Stimulated activated CD8-positive, alpha-beta memory T cell treated with anti-CD3 and anti-CD28 coated beads, Interleukin-4, amount 100 ng/mL, for 4 hours (primary cell): ENCODE measurements at places on chromosomes 3 and 15.

DNA sequence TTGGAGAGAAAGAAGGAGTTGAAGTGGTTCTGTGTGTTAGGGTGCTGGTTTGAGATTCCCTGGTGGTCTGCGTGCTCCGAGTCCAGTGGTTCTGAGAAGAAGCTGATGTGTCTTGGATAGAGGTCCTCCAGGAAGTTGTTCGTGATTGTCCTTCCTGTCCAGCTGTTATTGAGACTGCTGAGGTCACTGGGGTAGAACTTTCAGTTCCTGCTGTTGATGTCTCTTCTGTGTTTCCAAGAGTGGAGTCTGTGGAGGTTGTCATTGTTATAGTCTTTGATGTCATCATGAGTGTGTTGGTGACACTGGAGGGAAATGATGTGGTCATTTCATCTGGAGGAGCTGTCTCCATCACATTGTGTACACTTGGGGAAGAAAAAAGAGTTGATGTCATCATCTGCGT, 20.8 kb downstream of the MUC4 start:
- no peak for DNase-seq

DNA sequence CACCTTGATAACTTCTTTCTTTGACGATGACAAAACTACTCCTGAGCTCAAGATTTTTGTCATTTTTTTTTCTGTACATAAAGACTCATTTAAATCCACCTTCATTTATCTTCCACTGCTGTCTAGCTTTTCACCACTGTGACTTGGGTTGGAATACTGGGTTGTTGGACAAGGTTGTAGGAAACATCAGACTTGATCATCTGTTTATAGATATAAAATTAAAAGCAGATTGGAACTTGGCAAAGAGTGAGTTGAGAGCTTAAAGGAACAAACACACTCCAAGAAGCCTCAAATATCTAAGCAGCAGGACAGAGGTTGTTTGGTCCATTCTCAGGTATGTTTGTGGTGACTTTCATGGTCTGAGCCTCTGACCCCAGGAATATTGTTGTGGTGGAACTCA, 141.7 kb upstream of the NDN start:
- DNase-seq = no peak

DNA sequence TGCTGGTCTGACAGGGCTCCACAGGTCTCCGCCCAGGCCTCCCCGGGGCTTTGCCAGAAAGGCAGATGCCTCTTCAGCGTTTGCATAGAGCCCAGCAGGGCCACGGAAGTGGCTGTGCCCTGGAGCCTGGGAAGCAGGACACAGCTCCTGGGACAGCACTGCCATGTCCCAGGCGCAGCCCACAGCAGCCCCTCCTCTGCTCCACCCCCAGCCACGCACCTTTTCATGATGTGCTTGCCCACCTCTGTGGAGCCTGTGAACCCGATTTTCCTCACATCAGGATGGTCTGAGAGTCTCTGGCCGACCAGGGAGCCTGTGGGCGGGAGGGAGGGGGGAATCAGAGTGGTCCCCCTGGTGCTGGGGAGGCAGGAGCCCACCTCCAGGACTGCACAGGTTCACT, 33.9 kb upstream of the SLC41A3 start:
- DNase-seq = no peak

DNA sequence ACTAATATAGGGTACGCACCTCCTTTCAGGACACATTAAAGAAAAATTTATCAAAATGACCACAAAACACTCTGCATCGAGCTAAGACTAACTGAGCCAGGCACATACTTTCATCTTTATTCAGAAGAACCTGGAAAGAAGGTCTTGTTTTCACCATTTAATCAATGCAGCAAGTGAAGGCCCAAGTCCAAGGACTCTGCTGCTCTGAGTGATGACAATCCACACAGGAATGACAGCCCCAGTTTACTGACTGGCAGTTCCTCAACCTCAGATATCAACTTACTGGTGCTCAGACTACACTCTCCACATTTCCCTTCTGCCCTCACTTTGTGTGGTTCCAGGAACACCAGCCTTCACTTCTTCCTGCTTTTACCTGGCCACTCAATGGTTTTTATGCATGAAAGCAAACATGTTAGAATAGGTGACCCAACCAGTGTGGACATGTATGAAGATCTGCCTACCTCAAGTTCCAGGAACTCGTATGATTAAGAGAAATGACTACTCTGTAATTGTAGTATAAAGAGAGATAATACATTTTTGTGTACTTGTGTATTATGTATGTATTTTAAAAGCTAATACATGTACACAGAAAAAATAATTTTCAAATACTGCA, 29.1 kb upstream of the RASA2 start:
- no peak for DNase-seq

DNA sequence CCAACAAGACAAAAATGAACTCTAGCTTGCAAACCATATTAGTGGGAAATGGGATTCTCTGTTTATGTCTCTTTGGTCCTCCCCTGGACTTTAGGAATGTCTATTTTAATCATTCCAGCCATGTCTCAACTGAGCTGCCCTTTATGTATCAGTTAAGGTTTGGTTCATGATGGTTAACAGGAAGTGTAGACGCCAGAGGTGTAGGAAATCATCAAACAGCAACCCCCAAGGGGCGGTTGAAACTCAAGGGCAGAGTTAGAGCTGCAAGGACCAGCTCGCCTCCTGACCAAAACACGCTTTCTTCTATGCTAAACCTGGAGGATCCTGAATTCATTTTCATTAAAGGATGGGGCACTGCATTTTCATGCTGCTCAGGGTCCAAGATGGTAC, 53.7 kb upstream of the HEG1 start:
- no peak for DNase-seq

DNA sequence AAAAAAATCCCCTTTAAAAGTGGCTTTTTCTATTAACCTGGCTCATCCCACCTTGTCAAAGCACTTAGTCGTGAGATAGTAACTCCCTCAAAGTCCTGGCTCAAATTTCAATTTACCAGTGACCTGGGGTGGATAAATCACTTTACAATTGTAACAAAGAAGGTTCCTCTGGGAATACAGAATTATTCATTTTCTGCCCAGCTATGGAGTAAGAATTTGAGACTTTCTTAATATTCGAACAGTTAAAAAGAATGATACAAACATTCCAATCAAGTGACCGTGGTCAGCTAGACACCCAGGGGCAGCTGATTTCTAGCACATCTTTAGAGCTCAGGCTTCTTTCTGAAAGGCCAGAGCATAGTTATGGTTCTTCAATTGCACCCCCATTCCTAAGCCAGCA, 291.0 kb upstream of the TGFBR2 start:
- no peak for DNase-seq

- DNase-seq = no peak
Measured at GRCh38 chr15:66224946-66225345, 28.6 kb downstream of the MEGF11 start.

- no peak for DNase-seq
Measured at GRCh38 chr3:126152458-126152857, 27.9 kb downstream of the ALDH1L1 start.

- DNase-seq = no peak
Measured at GRCh38 chr3:150069154-150069527, 98.4 kb upstream of the PFN2 start.

- no peak for DNase-seq
Measured at GRCh38 chr3:71389191-71389590, 194.3 kb downstream of the FOXP1 start.

DNA sequence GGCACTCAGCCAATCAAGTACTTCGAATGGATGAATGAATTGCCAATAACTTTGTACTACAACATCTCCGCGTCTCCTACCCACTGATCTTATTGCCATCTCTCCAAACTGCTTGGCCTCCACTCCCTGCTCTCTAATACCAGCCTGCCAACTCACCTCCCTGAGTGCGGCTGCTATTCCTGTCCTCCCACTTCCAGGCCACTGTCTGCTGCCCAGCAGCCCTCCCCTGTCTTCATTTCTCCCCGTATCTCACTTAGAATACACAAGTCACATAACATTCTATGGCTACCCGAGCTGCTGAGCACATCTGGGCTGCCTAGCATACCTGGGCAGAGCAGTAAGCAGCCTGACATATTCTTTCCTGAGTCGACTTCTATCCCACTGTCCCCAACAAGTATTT, 149.9 kb upstream of the LRTM1 start:
- DNase-seq = no peak

GRCh38 chr3:81173514-81173913, 587.9 kb downstream of the GBE1 start:
- no peak for DNase-seq

DNA sequence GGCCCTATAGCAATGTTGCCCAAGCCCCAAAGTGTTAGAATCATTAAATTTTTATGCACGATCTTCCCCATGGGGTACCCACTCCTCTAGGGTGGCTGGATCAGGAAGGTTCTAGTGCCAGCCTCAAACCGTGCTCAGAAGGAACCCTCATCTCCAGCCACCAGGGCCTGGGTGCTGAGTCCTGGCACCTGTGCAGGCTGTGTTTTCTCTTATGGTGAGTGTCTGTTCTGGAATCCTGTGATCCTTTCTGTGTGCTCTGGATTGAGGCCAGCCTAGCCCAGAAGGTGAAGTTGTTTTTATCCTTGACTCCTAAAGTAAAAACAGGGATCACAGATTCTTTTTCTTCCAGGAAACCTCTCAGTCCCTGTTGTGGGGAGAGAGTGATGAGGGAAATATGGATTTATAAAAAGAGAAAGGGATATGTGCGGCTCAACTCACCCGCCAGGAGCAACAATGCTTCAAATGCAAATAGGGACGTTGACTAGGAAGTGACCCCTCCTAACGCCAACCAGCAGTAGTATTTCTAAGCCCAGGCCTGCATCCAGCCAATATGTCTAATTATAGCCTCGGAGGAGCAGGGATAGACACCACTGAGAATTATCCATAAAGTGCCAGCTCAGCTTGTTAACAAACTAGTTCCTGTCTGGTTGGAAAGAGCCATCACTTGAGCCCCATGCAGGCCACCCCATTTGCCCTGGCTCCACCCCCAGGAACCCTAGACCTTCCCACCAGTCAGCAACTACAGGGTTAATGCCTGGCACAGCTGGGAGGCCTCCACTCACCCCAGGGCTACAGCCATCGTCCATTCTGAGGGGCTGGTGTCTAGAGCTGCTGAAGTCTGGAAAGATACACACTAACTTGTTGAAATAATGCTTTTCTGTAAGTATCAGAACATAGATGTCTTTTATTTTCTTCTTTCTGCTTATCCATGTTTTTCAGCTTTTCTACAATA, 513.5 kb upstream of the PROK2 start:
- DNase-seq = no peak

- DNase-seq = no peak
Measured at GRCh38 chr3:66839508-66839907, 158.6 kb upstream of the KBTBD8 start.

GRCh38 chr3:158842976-158843375, 41.1 kb downstream of the MFSD1 start:
- no peak for DNase-seq

DNA sequence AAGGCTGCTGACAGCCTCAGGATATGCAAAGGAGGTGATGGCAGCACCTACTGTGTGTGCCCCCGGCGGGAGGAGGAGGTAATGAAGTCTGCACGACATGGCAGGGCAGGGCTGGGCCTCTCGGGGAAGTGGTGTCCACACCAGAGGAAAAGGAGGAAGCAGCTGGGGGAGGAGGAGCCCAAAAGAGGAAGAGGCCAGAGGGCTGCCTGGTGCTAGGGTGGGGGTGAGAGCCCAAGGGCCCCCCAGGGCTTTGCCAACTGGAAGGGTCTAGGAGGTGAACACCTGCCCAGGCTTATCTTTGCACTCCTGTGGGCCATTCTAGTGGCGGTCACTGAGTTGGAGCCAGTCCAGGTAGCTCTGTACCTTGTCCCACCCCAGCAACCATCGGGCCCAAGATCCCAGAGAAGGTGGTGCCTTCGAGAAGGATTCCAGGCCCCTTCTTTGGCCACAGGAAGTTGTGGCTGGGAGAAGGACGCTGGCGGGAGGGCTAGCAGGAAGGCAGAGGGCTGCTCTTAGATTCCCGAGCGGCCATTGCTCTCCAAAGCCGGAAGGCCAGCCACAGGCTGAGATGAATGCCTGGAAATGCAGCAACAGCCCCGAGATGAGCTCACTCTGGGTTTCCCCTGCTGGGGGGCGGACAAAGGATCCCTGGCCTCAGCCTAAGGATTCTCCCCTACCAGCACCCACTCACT, 7.0 kb downstream of the GNAI2 start:
- DNase-seq = no peak

- DNase-seq = no peak
Measured at GRCh38 chr15:98842192-98842972, 165.2 kb downstream of the PGPEP1L start.

GRCh38 chr3:171781711-171782127, 28.6 kb downstream of the PLD1 start:
- DNase-seq = no peak

DNA sequence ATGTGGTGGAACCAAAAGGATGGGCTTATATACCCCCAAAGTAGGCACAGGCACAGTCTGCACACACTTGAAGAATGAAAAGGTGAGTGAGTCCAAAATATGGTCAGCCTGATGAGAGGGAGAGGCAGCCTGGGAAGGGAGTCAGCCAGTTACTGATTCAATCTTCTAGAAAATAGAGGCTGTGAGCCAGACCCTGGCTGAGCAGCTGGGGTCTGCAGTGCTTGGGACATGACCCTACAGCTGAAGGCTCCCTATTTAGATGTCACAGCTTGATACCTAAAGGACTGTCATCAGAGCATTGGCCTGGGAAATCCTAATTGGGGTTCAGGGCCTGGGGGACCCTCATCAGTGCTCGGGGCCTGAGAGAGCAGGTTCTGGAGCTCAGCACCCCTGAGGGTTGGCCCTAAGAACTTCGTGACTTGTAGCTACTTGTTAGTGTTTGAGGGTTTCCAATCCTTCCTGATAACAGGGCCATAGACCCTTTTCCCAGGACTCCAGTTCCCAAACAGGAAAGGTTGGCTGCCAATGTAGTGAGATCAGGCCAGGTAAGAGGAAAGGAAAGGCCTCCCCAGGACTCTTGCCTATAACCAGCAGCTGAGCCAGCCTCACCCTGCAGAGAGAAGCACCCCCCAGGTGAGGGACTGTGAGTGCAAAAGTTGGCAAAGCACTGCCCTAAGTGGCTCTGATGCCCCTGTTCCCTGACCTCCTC, 54.7 kb upstream of the SLCO2A1 start:
- no peak for DNase-seq

DNA sequence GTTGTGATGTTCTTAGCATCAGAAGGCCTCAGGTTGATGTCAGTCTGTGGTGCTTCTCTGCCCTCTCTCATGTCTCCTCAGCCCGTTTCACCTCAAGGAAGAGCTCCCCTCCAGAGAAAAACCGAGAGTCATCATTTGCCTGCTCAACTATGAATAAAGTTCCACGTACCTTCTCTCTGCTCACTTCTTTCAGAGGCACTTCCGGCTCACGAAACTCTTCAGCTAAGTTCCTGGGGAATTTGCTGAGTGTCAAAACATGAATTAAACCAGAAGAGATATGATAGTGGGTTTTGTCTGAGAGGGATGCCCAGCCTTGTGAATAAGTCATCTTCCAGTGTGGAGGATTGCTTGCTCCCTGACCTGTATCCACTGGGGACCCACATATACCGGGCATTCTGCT, 37.7 kb downstream of the CCR4 start:
- no peak for DNase-seq

GRCh38 chr3:196624907-196625306, 14.6 kb upstream of the NRROS start:
- DNase-seq = no peak

GRCh38 chr3:100740207-100740606, 30.9 kb downstream of the TFG start:
- no peak for DNase-seq
